Activated CD8-positive, alpha-beta T cell treated with anti-CD3 and anti-CD28 coated beads for 36 hours (primary cell): ENCODE measurements at places on chromosomes 2 and 18. TPM values are rescaled to one million over a fixed set of nuclear protein-coding genes. Genes with fewer than 3 reads are reported as not detected.
A peak's percentile ranks its signal among the peaks of the same experiment; 100 is the strongest.

- H3K27ac ChIP-seq = no peak overlapping the region
- no peaks in the 10 kb centered on the region for H3K4me1 ChIP-seq
- H3K4me3 ChIP-seq = no peak overlapping the region
- H3K27me3 ChIP-seq = peaks cover 23% of the 10 kb centered on the region
- no peak for DNase-seq
Observed at GRCh38 chr18:37393221-37393827, 172.3 kb downstream of the CELF4 start.

Gene PHLPP1
- 8.6 TPM for total RNA-seq

DNA sequence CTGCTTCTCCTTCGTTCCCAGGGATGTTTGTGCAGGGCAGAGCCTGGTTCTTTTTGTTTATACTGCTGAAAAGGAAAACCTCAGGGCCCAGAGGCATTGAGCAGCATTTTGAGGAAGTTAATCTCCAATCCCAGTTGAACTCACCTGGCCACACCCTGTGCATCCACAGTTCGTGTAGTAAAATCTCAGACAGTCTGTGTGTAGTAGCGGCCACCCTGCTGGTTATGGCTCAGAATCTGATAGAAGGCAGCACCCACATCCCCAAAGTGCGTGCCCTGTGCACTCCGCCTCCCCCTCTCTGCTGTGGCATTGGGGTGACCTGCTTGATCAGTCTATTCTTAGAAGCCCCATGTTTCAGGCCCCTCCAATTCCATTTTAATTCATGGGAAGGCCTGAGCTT, 10.9 kb downstream of the TRIB2 start:
- peak overlapping the region; percentile 51 for H3K27ac ChIP-seq
- H3K4me3 ChIP-seq = peak overlapping the region; percentile 43
- no peaks in the 10 kb centered on the region for H3K27me3 ChIP-seq
- H3K36me3 ChIP-seq = peaks cover 10% of the 10 kb centered on the region
- DNase-seq = no peak

DNA sequence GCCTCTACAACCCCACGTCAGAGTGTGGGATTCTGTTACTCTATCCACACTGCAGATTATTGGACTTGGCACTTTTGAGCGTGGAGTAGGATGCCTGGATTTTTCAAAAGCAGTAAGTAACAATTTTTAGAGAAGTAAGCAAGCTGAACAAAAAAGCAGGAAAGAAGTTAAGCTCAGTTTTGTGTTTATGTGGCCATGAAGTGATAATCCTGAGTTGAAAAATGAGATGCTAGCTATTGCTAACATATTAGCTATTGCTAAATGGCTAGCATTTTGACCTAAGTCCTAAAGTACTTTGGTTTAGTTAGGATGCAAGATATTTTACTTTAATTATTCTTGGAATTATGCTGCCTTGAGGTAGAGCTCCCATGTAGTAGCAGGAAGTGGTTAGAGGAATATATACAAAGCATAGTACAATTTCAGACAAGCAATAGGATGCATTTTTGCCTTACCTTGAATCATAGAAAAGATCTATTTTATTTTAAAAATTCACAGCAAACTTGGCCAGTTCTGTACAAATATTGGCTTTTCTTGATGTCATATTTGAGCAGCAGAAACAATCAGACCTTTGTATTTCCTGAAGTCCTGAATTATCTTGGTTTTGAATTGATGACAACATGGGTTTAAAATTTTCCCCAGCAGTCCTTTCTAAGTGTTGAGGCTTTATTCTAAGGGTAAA, 74.6 kb downstream of the COX7A2L start:
- DNase-seq = no peak
- H3K27me3 ChIP-seq = no peaks in the 10 kb centered on the region
- H3K27ac ChIP-seq = peak overlapping the region; percentile 14
- no peak overlapping the region for H3K4me3 ChIP-seq
- peaks cover 32% of the 10 kb centered on the region for H3K36me3 ChIP-seq
- peaks cover 27% of the 10 kb centered on the region for H3K4me1 ChIP-seq

Gene FBLN7
- 7.9 TPM for total RNA-seq

Gene PLCD4
- total RNA-seq = 0.49 TPM

Gene PROKR1
- not detected for total RNA-seq

Gene KIF5C
- total RNA-seq = 10.2 TPM
